Stimulated activated CD4-positive, alpha-beta T cell treated with anti-CD3 and anti-CD28 coated beads, TNF-alpha, amount 100 ng/mL, for 48 hours (primary cell): ENCODE measurements at places on chromosomes 16 and 17.

- DNase-seq, result no peak
Observed at GRCh38 chr16:72210555-72210954, 38.6 kb upstream of the PMFBP1 start.

- no peak for DNase-seq
Observed at GRCh38 chr16:29230671-29231096, 175.8 kb downstream of the NPIPB11 start.

GRCh38 chr17:50118076-50118827, 11.7 kb downstream of the SAMD14 start:
- DNase-seq, result no peak

DNA sequence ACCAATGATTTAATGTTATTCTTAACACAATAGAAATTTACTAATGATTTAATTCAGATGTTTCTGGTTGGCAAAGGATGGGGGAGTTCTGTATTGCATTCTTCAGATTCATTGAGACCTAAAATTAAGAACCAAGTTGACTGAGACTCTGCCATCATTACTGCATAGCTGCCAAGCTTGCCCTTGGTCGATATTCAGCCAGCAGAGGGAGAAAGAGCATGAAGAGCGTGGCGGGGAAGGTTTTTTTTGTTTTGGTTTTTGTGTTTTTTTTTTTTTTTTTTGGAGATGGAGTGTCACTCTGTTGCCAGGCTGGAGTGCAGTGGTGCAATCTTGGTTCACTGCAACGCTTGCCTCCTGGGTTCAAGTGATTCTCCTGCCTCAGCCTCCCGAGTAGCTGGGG, 659.4 kb upstream of the EEF2KMT start:
- no peak for DNase-seq

DNA sequence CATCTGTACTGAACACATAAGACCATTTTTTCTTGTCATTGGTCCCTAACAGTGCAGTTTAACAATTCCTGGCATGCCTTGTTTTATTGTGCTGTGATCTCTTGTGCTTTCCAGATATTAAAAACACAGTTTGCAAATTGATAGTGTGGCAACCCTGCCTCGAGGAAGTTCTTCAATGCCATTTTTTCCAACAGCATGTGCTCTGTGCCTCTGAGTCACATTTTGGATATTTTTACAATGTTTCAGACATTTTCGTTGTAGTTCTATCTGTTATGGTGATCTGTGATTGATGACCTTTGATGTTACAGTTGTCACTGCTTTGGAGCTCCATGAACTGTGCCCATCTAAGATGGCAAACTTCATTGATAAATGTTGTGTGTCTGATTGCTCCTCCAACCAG, 66.2 kb downstream of the GOSR1 start:
- DNase-seq, result no peak

- no peak for DNase-seq
Observed at GRCh38 chr16:23786964-23787561, 32.2 kb downstream of the CHP2 start.

GRCh38 chr16:13393816-13394215, 492.4 kb downstream of the SHISA9 start:
- no peak for DNase-seq

DNA sequence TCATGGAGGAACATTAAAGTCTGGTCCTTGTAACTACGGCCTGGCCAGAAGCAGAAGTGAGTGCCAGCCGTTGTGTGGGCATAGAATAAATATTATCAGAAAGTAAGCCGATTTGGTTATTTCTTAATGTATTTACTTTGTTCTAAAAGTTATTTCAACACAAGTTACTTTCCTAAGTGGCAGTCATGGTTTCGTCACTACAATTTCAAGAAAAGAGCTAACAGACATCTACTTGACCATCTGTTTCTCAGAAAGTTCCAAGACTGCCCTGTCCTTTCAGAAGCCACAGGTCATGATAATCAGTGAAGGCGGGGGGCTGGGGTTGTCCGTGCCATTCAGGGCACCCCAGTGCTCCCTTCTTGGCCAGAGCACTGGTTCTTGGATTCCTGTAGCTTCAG, 14.9 kb upstream of the FASN start:
- DNase-seq, result no peak

DNA sequence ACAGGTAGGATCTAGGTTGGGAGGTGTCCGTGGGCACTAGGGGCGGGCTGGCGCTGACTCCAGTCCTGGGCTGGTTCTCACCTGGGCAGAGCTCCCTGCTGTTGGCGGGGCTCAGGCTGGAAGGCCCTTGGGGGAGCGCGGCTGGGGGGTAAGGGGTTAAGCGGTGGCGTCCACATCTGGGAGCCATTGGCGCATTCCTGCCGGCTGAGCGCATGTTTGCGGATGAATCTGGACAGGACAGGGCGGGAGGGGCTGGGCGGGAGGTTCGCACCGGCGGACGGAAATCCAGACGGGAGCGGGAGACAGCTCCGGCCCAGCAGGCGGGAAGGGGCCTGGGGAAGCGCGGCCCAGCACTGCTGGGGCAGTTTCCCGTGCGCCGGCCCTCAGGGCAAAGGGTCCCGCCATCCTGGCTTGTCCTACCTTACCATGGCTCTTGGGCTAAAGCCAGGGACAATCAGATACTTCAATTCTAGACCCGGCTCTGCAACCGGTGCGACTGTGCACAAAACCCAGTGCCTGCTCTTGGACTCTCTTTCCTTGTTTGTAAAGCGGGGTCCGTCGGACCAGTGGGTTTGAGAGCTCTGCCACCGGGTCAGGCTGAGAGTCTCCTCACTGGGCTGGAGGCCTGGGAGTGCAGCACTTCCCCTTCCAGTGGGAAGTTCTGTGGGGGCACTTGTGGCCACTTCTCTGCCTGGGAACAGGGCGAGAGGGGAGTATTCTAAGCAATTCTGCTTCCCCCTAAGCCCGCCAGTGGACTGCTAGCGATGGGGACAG, 7.8 kb downstream of the RARA start:
- DNase-seq, result no peak

DNA sequence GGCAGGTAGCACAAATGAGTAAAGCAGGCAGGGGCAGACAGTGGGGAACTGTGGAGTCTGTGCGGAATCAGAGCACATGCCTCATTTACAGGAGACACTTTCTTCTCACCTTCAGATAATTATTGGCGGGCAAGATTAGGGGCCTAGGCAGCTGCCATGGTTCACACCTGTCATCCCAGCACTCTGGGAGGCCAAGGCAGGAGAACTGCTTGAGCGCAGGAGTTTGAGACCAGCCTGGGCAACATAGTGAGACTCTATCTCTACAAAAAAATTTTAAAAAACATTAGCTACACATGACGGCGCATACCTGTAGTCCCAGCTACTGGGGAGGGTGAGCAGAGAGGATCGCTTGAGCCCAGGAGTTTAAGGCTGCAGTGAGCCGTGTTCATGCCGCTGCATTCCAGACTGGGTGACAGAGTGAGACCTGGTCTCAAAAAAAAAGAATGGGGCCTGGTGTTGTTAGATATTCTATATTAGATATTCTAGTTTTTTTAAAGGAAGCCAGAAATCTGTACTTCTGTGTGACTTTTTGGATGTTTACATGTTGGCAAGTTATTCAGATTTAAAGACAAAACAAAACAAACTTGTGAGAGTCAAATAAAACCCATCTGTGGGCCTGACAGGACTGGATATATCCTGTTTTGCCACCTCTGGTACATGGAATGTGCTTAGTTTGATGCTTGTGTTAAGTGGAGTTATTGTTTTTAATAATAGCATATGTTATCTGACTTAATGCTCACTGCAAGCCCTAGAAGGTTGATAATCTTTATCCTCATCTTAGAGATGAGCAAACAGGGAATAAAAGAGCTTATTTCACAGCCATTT, 4.9 kb upstream of the LPCAT2 start:
- DNase-seq, result no peak

DNA sequence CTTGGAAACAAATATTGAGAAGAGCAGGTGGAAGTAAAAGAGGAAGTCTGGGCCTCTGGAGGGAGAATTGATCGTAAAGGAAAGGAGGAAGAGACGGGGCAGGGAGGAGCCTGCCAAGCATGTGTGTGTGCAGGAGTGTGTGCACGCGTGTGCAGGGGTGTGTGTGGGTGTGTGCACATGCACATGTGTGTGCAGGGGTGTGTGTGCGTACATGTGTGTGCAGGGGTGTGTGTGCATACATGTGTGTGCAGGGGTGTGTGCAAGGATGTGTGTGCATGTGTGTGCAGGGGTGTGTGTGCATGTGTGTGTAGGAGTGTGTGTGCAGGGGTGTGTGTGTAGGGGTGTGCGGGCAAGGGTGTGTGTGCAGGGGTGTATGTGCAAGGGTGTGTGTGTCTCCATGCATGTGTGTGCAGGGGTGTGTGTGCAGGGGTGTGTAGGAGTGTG, 10.0 kb downstream of the CEP295NL start:
- DNase-seq, result no peak
